Progenitor cell of endocrine pancreas (in vitro differentiated cells): ENCODE measurements at places on chromosomes 4 and X. TPM values are rescaled to one million over a fixed set of nuclear protein-coding genes. Genes with fewer than 3 reads are reported as not detected.

- H3K4me3 ChIP-seq = no peak overlapping the region
- no peak overlapping the region for H3K27ac ChIP-seq
- H3K27me3 ChIP-seq = no peaks in the 10 kb centered on the region
These were observed 44.4 kb downstream of the KIAA0232 start for GRCh38 chr4:6826781-6827508.

GRCh38 chrX:150569155-150569477 lies 695 bp downstream of the MTM1 start:
- no peaks in the 10 kb centered on the region for H3K36me3 ChIP-seq
- H3K27ac ChIP-seq = peak overlapping the region; percentile 78
- no peak for DNase-seq
- H3K27me3 ChIP-seq = no peaks in the 10 kb centered on the region

Gene ASB5
- 0.50 and 0.84 TPM in 2 replicates for total RNA-seq

GRCh38 chr4:38950159-38950558 lies 82.0 kb downstream of the TMEM156 start:
- peaks cover under 1% of the 10 kb centered on the region for H3K36me3 ChIP-seq
- no peak overlapping the region for H3K4me3 ChIP-seq
- H3K27me3 ChIP-seq = peaks cover 7% of the 10 kb centered on the region
- no peak for DNase-seq
- no peak overlapping the region for H3K27ac ChIP-seq

- no peak overlapping the region for H3K4me3 ChIP-seq
- H3K27ac ChIP-seq = no peak overlapping the region
- H3K27me3 ChIP-seq = no peaks in the 10 kb centered on the region
- no peaks in the 10 kb centered on the region for H3K36me3 ChIP-seq
These were observed 1.3 kb downstream of the SULT1E1 start for GRCh38 chr4:69858690-69859089.

DNA sequence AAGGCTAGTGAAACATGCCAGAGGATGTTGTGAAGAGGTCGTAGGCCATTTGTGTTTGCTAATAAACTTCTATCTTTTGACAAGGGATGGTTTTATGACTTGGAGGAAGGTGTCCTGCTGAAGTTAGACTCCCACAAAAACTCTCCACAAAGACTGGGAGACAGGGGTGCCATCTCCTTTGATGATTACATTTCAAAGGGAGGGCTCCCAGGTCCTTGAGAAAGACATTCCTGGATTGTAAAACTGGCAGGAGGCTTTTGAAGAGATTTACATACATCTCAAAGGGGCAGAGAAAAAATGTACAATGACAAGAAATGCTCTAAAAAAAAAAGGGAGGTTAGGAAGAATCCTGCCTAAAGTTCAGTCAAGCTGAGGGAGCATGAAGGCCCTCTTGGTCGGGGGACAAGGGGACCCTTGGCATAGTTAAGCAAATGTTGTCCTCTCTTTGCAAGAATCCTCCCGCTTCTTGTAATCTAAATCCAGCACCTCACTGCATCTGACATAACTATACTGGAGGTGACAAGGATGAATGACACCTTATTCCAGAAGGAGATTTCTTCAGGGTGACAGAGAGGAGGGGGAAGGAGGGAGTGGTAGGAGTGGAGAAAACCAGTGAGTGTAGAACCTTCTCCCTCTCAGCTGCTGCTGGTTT lies 41.1 kb upstream of the MGST2 start:
- H3K27me3 ChIP-seq = peaks cover 5% of the 10 kb centered on the region
- H3K36me3 ChIP-seq = no peaks in the 10 kb centered on the region
- H3K4me1 ChIP-seq = peaks cover 6% of the 10 kb centered on the region

DNA sequence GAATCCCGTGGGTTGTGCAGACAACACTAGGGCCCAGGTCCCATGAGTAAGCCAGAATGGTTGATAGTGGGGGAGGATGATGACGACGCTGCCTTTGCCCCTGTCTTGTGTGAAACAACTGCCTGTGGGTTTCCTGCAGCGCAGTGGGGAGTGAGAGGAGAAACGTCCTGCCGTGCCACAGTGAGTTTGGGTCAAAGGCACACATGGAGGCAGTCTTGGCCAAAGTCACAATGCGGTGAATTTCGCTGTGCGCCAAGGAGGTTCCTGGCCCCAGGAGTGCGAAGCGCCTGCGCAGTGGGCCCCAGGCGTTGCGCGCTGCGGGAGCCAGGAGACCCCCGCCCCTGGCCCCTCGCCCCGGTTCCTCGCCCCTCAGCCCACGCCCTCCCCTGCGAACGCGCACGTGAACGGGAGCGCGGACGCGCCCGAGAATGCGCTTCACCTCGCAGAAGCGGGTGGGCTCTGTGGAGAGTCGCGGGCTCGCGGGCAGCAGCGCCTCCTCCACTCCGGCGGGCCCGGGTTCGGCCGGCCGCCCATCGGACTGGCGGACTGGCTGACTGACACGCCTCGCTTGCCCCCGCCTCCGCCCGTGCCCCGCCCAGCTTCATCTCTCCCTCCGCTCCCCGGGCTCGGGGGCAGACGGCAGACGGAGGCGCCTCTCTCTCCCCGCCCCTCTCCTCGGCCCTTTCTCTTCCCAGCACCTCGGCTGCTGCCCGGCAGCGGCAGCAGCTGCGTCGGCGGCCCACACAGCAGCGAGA lies at the start of gene NUDT10:
TSS of gene NUDT10 (plus strand) at position 635 of the 755 bp plus-strand sequence. CDS start 144 bp downstream, outside the sequence.
- no peaks in the 10 kb centered on the region for H3K4me1 ChIP-seq
- DNase-seq = peak; percentile 59
- H3K27ac ChIP-seq = peak within 1 kb of the TSS; percentile 67
- peak within 1 kb of the TSS; percentile 87 for H3K4me3 ChIP-seq

GRCh38 chr4:175405961-175406360 lies 406.1 kb downstream of the GPM6A start:
- no peak overlapping the region for H3K27ac ChIP-seq
- H3K27me3 ChIP-seq = no peaks in the 10 kb centered on the region
- DNase-seq = no peak
- no peaks in the 10 kb centered on the region for H3K4me1 ChIP-seq
- H3K4me3 ChIP-seq = no peak overlapping the region

DNA sequence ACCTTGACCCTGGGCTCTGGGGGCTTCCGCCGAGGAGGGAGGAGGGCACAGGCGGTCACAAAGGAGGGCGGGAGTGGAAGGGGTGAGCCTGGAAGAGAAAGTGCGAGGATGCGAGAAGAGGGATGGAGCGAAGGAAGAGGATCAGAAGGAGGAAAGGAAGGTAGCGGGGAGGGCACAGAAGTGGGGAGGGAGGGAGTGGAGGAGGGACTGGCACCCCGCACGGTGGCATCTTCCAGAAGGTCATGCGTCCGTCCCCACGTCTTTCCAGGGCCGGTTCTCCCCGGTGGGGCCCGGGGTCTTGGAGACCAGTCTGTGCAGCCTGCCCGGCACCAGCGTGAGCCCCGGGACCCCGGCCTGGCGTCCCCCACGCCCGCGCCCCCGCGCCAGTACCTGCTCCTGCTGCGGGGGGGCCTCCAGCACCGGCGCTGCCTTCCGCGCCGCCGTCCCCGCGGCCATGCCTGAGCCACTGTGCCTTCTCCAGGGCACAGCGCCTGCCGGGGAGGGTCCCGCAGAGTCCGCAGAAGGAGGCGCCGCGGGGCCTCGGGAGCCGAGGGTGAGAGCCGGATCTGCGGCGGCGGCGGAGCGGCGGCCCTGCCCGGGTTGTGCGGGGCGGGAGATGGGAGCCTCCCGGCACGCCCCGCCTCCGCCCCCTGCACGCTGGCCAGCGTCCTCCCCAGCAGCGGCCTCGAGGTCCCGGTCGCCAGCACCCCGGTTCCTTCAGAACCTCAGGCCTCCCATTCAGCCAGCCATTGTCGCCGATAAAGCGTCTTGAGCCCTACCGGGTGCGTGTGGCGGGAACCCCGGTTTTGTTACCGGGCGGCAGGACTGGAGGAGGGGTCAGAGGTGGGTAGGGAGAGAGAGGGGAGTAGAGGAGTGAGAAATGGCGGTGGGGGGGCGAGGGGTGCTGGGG lies at the start of gene RNF175:
TSS of gene RNF175 (minus strand) at position 618 of the 910 bp plus-strand sequence. CDS start at position 456, 162 bp downstream.
- H3K36me3 ChIP-seq = no peaks in the 10 kb centered on the region
- no peak within 1 kb of the TSS for H3K27ac ChIP-seq
- peaks cover 65% of the 10 kb centered on the region for H3K27me3 ChIP-seq
- peak; percentile 40 for DNase-seq
- H3K4me3 ChIP-seq = peak within 1 kb of the TSS; percentile 67
- peaks cover 6% of the 10 kb centered on the region for H3K4me1 ChIP-seq

DNA sequence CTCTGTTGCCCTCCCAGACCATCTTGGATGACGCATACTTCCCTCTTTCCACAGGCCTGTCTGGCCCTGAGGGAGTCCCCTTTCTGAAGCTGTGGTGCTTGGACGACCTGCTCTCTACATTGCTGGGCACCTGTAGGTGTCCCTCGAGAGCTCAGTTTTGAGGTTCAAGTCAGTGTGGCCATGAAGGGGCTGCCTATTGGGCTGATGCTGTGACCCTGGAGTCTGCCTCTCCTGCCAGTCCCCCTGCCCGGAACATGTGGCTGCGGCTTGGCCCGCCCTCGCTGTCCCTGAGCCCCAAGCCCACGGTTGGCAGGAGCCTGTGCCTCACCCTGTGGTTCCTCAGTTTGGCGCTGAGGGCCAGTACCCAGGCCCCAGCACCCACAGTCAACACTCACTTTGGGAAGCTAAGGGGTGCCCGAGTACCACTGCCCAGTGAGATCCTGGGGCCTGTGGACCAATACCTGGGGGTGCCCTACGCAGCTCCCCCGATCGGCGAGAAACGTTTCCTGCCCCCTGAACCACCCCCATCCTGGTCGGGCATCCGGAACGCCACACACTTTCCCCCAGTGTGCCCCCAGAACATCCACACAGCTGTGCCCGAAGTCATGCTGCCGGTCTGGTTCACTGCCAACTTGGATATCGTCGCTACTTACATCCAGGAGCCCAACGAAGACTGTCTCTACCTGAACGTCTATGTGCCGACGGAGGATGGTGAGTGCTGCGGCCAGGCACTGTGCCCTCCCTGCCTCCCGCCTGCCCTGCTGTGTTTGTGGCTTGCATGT lies 3.0 kb downstream of the NLGN3 start:
- no peak overlapping the region for H3K4me3 ChIP-seq
- H3K4me1 ChIP-seq = peaks cover 14% of the 10 kb centered on the region
- no peak overlapping the region for H3K27ac ChIP-seq
- no peaks in the 10 kb centered on the region for H3K27me3 ChIP-seq
- DNase-seq = no peak

Gene EGF
- total RNA-seq = 0.36 and 0.47 TPM in 2 replicates

Gene ITIH6
- not detected in 2 replicates for total RNA-seq

GRCh38 chrX:53116101-53116500 lies 22.2 kb downstream of the KANTR start:
- H3K4me1 ChIP-seq = no peaks in the 10 kb centered on the region
- no peak overlapping the region for H3K27ac ChIP-seq
- no peak for DNase-seq

- H3K27ac ChIP-seq = no peak overlapping the region
- H3K4me1 ChIP-seq = peaks cover 1% of the 10 kb centered on the region
- no peak overlapping the region for H3K4me3 ChIP-seq
These were observed 24.0 kb downstream of the TECRL start for GRCh38 chr4:64385220-64385619.
